ENCODE measurements at places on chromosomes 16 and 17.
A peak's percentile ranks its signal among the peaks of the same experiment; 100 is the strongest.

DNA sequence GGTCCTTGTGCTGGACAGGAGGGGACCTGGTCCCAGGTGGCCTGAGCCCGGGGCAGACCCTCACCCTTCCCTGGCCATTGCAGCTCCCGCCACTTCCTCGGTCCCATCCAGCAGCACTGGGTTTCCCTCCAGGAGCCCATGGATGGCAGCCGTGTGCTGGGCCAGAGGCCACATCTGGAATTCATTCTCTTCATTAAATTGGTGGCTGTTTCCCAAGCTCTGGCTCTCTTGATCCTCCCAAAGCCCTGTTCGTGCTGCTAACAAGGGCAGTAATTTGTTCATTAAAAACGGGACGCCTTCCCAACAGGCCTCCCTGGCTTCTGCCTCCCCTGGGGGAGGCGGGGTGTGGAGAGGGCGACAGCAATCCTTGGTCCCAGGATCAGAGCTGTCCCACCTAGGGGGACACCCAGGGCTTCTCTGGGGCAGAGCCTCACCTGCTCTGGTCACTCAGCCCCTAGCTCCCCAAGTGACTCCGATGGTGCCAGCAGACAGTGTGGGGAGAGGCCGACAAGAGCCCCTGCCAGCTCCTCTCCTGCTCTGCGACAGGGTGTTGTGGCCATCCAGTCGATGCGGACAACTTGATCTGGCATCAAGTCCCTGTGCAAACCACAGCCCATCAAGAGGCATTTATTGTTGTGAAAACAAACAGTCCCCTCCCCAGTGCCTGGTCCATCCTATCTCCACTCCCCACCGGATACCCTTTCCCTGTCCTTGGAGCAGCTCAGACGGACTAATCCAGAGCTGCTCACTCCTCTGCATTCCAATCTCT is 44.0 kb downstream of the SDK2 start:
- DNase-seq, result no peak

- DNase-seq, result no peak
Measured at GRCh38 chr16:85635545-85636140, 22.5 kb downstream of the GSE1 start.

DNA sequence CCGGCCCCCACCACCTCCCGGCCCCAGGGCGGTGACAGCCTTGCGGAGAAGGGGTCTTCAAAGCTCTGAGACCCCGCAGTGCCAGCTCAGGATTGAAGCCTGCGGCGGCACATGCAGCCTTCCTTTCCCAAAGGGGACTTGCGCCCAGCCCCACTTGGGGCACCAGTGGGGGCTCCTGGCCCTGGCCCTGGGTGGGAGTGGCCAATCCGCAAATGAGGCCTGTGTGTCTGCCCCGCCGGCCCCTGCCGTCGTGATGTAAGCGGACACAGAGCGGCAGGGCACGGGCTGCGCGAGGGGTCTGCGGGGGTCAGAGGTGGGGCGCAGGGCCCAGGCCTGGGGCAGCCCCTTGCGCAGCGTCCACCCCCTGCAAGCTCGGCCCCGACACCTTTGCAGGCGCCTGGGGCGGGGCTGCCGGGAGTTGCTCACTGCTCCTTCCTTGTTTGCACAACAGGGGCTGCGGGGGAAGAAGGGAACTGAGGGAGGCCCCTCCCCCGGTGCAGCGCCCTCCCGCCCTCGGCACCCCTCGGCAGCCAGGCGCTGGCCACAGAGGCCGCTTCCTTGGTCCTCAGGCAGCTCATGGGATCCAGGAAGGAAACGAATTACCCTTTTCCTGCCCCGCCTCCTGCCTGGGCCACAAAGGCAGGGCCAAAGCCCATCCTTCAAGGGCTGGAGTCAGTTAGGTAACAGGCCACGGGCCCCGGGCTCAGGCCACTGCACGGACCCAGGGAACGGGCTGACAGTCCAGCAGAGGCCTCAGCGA is 2.9 kb downstream of the SLC16A3 start:
- DNase-seq, result peak; percentile 89

DNA sequence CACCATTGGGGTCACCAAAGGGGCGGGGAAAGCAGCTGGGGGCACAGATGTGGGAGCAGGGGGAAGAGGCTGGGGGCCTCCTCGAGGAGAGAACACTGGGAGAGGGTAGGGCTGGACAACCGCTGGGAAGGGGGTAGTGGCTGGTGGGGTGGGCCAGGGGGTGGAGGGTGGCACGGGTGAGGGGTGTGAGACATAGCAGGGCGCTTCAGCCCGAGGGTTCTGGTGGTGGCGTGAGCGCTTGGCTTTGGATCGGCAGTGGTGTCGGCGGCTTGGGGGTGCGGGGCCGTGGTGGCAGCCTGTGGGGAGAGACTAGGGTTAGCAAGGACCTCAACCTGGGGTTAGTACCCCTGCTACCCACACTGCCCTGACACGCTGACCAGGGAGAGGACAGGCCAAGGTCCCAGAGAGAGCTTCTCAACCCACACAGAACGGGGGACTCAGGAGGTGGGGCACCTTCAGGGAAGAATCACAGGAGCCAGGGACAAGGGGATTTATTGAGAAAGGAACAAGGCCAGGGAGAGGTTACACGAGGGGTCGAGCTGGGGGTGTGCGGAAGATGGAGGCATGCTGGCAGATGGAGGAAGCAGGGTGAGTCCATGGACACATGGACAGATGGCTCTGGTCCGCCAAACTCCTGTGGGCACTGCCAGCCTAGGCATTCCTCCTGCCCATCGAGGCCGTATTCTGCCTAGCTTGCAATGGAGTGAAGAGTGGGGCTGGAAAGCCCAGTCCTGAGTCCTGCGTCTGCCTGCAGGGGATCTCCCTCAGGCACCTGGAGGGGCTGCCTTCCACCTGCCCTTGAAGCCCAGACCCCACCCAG is 8.4 kb downstream of the PER1 start:
- no peak for DNase-seq

DNA sequence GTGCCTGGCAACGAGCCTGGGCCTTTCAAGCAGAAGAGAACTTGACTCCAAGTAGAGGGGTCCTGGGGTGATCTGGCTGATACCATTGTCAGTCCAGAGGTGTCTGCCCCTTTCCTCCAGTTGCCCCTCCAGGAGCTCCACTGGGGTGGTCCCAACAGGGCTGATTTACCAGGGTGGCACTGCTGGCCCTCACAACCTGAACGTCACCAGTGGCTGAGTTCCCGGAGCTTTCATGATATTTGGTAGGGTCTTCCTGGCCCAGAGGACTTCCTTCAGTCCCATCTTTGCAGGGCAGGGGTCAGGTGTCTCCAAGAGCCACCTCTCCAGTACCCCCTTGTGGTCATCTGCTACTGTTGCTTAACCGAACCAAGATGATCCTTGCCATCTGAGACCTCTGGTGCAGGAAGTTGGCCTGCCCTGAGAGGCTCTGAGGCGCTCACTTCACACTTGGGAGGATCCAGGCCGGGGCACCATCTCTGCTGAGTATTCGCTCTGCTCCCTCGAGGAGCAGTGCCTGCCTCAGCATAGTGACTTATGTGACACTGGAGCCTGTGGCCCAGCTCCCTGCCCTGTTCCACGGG is 3.5 kb downstream of the LIMD2 start:
- peak; percentile 57 for DNase-seq

GRCh38 chr17:45090711-45091110 is 29.6 kb downstream of the NMT1 start:
- DNase-seq, result no peak

DNA sequence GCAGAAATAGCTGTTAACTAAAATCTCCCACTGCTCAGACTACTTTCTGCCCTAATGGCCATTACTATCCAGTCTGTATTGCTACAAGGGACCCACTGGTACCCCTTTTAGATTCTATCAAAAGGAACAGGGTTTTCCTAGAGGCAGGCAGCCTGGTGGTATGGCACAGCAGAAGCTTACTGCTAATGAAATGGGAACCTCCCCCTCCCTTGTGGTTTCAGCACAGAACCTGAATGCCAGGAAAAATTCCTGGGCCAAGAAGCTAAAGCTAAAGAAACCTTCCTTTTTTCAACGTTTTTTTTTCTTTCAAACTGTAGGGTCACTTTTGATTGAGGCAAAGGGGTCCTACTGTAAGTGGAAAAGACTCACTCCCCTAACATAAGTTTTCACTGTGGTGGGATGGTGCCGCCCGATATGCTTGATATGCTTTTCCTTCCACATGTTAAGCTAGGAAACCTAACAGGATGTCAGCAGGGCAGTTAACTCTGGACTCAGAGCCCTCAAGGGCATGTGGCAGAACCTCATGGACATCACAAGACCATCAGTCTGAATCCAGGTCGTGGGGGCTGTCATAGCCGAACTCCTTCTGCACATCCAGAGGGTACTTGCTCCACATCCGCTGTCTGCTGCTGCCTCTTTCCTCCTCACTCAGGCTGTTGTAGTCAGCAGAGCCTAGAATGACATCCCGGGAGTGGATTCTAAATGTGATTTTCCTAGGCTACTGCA is 9.8 kb downstream of the SLC7A6OS start:
- peak; percentile 39 for DNase-seq

GRCh38 chr16:67703626-67704025 is 15.5 kb downstream of the GFOD2 start:
- DNase-seq, result no peak

GRCh38 chr16:52095471-52095870 is 451.5 kb downstream of the TOX3 start:
- DNase-seq, result no peak

- DNase-seq, result no peak
Measured at GRCh38 chr17:52505601-52506000, 347.1 kb upstream of the CA10 start.

DNA sequence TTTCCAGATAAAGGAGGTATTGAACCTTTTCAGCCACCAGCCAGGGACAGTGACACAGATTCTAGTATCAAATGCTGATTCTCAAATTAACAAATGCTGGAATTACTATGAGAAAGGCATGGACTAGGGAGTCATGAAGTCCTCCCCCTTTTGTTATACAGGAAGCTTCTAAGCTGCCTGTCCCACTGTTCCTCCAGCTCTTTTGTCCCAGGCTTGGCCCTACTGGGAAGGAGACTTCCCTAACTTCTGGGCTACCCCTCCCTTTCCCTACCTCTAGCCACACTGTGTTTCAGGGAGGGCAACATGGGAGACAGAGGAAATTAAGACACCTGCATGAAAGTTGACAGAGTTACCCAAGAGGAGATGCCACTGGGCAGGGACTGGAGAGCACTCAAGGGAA is 192.5 kb downstream of the CDH13 start:
- DNase-seq, result no peak

DNA sequence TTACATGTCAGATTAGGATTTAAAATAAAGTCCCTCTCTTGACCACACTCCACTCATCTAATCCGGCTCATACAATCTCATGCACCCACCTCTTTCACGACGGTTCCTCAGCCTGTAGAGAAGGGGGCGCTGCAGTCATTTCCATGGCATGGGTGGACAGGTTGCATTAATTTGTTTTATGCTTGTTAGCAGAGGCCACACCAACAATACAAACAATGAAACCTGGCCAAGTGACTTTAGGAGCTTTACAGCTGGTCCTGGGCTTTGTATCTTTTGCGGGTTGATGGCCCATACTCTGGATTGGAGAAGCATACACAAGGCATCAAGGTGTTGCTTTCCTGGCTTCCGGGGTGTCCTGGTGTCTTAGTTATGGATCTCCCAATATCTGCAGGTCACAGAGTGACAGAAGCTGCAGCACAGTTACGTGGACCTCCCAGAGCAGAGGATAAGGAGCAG is 9.7 kb upstream of the SNF8 start:
- DNase-seq, result peak; percentile 77

DNA sequence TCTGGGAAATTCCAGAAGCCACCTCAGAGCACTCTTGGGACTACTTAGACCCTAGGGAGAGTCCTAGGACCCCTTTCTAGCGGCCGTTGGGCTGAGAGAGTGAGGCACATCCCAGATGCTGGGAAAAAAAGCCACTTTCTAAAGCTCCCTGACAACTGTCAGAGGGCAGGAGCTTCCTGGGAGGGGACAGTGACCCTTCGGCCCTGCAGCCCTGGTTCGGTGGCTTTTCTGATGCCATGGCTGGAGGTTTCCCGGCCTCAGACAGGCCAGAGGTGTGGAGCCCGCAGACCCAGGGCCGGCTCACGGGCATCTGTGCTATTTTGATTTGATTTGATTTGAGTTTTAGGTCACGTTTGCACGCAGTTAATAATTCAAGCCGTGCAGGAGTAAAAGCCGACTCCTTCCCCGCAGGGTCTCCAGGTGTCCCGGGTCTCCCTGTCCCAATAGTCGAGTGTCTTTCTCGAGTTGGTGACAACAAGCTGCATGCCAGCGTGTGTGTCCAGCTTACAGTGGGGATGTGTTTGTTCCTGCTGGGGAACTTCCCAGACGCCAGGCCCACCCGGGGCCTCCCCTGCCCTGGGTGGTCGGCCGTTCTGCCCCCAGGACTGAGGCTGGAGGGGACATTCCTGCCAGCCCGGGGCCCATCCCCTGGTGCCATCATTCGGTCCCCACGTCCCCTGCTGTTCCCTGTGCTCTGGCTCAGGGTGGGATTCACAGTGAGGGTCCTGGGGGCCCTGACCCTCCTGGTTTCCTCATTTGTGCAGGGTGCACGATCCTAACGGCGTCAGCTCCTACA is 1.0 kb upstream of the CBFA2T3 start:
- no peak for DNase-seq

DNA sequence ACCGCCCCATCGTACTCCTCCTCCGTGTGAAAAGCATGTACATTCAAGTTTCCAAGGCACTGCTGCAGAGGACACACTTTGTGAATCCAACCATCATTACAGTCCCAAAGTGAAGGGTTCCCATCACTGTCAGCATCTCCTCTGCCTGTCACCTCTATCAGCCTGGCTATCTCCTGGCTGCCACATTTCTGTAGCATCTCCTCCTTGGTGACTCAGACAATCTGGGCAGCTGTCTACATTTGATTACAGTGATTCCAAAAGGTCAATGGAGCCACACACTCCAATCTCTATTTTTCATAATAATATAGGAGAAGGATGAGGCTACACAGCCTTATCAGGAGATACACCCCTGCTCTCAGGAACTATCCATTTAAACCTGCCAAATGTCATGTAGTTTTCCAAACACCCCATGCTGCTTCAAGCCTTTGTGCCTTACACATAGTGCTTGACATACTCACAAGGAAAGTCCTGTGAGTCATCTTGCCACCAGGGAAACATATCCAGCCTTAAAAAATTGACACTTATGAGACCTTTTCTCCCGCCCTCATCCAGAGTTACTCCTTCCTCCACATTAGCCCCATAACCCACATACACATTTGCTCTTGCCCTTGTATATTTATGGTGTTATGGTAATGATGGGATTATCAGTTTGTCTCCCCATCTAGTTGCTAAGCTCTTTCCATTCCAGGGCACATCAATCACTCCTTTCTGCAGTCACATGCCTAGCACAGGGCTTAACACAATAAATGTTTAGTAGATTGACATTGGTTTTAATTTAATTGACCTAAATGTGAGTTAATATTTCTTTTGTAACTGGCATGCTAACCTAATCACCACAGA is 250.1 kb upstream of the CDH5 start:
- DNase-seq, result no peak

- no peak for DNase-seq
Measured at GRCh38 chr16:54370278-54371040, 83.9 kb upstream of the IRX3 start.

- DNase-seq, result no peak
Measured at GRCh38 chr16:5349670-5350517, 252.3 kb upstream of the EEF2KMT start.

- peak; percentile 73 for DNase-seq
Measured at GRCh38 chr17:79749156-79749815, 18.5 kb downstream of the ENPP7 start.

GRCh38 chr16:23256440-23256839 is 45.7 kb upstream of the SCNN1B start:
- no peak for DNase-seq

- DNase-seq, result no peak
Measured at GRCh38 chr17:385836-386140, 33.2 kb upstream of the RPH3AL start.

GRCh38 chr17:59786213-59786535 is 78.7 kb downstream of the VMP1 start:
- DNase-seq, result no peak

- no peak for DNase-seq
Measured at GRCh38 chr17:43958748-43959352, 5.1 kb upstream of the PYY start.

GRCh38 chr17:21371511-21372081 is 4.6 kb upstream of the KCNJ12 start:
- DNase-seq, result no peak
